ENCODE measurements at places on chromosomes 2 and 18. TPM values are rescaled to one million over a fixed set of nuclear protein-coding genes. Genes with fewer than 3 reads are reported as not detected.

The MYO7B gene
- not detected for total RNA-seq

DNA sequence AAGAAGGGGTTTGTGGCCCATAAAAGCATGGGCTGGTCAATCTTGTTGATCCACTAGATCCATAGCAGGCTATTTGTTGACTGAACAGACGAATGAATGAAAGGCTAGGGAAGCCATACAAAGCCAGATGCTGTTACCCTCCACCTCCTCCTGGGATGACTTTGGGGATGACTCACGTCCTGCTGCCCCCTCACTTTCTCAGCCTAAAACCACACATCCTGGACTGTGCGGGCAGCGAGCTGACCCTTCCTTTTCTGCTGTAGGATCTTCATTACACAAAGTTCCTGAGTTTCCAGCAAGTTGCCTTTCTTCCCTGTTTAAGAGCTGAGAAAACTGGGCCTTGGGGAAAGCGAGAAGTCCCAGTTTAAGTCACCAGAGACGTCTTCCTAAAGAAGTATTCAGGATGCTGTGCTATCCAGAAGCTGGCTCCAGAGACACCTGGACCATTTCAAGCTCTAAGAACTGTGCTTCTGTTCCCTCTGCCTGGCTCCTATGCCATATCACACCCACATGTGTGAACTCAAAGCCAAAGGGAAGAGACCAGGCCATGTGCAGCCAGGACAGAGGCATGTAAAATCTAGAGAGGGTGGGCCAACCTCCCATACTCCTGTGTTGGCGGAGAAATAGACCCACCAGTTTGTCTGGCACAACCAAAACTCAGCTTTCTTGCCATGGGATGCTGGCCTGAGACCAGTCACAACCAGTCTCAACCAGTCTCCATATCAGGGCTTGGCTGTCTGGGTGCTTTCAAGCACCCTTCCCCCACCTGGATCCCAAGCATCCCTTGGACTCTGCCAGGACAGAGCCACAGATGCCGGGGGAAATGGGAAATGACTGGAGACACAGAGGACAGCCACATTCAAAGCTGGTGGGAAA is 4.7 kb upstream of the SLC20A1 start:
- no peaks in the 10 kb centered on the region for H3K27me3 ChIP-seq
- H3K36me3 ChIP-seq = no peaks in the 10 kb centered on the region
- no peak overlapping the region for H3K4me3 ChIP-seq
- no peak for DNase-seq

GRCh38 chr2:59654710-59655109 is 898.7 kb downstream of the BCL11A start:
- no peaks in the 10 kb centered on the region for H3K36me3 ChIP-seq
- no peak for DNase-seq
- H3K4me1 ChIP-seq = no peaks in the 10 kb centered on the region
- no peak overlapping the region for H3K27ac ChIP-seq
- H3K4me3 ChIP-seq = no peak overlapping the region
- H3K27me3 ChIP-seq = no peaks in the 10 kb centered on the region

- H3K27me3 ChIP-seq = no peaks in the 10 kb centered on the region
- H3K36me3 ChIP-seq = no peaks in the 10 kb centered on the region
- H3K27ac ChIP-seq = no peak overlapping the region
- no peaks in the 10 kb centered on the region for H3K4me1 ChIP-seq
- no peak overlapping the region for H3K4me3 ChIP-seq
- no peak for DNase-seq
These were observed 34.0 kb upstream of the ITPRID2 start for GRCh38 chr2:181857483-181857882.

DNA sequence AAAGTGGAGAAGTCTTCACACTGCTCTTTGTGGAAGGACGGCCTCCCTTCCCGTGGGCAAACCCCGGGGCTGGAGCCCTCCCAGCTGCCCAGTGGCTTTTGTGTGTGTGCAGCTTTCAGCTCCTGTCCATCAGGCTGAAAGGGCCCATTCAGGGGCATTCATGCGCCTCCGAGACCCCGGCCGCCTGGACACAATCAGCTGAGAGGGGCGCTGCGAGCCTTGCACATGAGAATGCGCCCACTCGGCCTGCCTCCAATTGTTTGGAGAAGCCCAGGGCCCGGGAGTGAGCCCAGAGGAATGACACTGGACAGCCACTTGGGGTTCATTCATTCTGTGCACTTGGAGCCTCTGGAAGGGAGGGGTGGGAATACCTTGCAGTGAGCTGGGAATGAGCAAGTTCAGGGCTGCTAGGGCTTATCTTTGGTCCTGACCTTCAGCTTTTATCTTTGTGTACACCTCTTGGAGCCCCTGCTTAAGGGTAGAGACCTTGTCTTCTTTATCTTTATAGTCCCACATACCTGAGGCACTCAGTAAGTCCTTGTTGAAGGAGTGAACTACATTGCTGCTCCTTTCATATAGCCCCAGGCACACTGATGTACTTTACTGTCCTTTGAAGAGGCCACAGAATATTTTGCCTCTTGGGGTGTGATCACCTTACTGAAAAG is 56.5 kb downstream of the TCF7L1 start:
- H3K4me1 ChIP-seq = no peaks in the 10 kb centered on the region
- DNase-seq = no peak
- H3K27me3 ChIP-seq = no peaks in the 10 kb centered on the region
- no peaks in the 10 kb centered on the region for H3K36me3 ChIP-seq

- no peaks in the 10 kb centered on the region for H3K36me3 ChIP-seq
- no peak overlapping the region for H3K27ac ChIP-seq
- H3K4me1 ChIP-seq = peaks cover 21% of the 10 kb centered on the region
- no peak overlapping the region for H3K4me3 ChIP-seq
- DNase-seq = peak; percentile 76
These were observed 47.7 kb downstream of the SMAD7 start for GRCh38 chr18:48902856-48903601.

DNA sequence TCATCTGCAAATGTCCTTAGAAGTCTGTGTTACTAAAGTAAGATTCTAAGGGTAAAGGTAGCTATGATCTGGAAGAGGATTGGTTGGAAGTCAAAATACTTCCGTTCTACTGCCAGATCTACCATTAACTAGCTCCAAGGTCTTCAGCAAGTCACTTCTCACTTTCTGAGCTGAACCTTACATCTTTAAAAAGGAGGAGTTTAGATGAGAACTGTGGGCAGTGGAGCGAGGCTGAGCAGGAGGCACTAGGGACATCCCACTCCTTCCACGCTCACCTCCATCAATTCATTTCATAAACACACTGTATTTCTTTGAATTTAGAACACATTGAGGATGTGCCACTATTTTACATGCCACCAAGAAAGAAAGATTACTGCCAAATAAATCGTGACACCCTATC is 143.0 kb downstream of the ABCA12 start:
- no peaks in the 10 kb centered on the region for H3K4me1 ChIP-seq
- no peak overlapping the region for H3K27ac ChIP-seq
- H3K4me3 ChIP-seq = no peak overlapping the region
- H3K36me3 ChIP-seq = no peaks in the 10 kb centered on the region
- DNase-seq = no peak

The PAX8 gene
- 6.5 TPM for total RNA-seq

The SATB2 gene
- 13.8 TPM for total RNA-seq

GRCh38 chr2:104433657-104434056 is 420.3 kb upstream of the POU3F3 start:
- H3K27ac ChIP-seq = no peak overlapping the region
- no peaks in the 10 kb centered on the region for H3K27me3 ChIP-seq
- H3K36me3 ChIP-seq = no peaks in the 10 kb centered on the region
- no peak overlapping the region for H3K4me3 ChIP-seq

DNA sequence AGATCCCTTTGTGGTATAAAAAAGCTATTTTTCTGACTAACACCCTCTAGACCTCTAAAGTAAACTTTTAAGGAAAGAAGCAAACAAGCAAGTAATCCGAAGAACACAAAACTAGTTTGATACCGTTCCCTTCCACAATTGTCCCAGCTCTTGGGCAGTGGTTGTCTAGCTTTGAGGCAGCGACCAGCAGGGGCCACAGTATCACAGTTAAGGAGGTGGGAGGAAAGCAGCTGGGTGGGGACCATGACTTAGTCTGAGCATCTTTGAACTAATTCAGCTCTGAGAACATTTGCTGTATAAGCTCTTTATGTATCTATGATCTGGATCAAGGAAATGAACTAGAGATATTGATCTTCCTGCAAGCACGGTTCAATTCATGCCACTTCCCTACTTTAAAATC is 51.0 kb downstream of the SF3B1 start:
- H3K4me1 ChIP-seq = no peaks in the 10 kb centered on the region
- no peak overlapping the region for H3K4me3 ChIP-seq
- no peak for DNase-seq

- no peaks in the 10 kb centered on the region for H3K36me3 ChIP-seq
- no peak overlapping the region for H3K4me3 ChIP-seq
- H3K27ac ChIP-seq = no peak overlapping the region
- H3K27me3 ChIP-seq = no peaks in the 10 kb centered on the region
These were observed 109.3 kb upstream of the MYCN start for GRCh38 chr2:15830937-15831549.

DNA sequence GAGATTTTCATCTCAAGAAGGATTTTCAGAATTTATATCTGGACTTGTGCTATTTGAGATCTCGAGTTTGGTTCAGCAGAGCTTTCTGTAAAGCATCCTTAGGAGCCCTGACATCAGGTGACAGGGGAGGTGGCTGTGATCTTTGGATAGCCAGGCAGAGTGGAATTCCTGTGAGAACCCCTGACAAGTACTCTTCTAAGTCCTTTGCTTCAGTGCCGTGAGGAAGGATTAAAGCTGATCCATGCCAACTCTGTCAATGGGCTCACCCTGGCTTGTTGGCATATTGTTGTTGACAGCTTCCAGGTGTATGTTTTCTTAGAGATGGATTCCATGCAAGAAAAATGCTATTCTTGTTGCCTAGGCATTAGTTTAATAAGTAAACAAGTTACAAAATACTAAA is 38.0 kb upstream of the NFE2L2 start:
- no peak for DNase-seq
- no peaks in the 10 kb centered on the region for H3K36me3 ChIP-seq
- no peak overlapping the region for H3K4me3 ChIP-seq
- no peaks in the 10 kb centered on the region for H3K27me3 ChIP-seq
- H3K4me1 ChIP-seq = no peaks in the 10 kb centered on the region
- no peak overlapping the region for H3K27ac ChIP-seq

The LIMS4 gene
- 3.6 TPM for total RNA-seq

DNA sequence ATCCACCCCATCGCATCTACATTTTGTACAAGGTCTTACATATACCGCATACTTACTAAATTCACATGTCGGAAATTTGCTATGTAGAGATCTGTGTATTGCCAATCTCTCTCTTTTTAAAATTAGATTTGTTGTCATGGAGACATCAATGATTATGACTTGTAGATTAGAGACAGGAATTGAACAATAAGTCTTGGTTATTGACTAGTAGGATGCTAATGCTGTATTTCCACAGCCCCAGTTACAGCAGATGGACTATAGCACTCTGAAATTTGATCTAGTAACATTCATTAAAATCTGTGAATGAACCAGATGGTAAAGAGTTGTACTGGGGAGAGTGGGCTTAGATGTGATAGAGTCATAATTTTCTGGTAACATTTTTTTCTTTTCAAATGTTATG is 805.7 kb downstream of the SLC4A3 start:
- DNase-seq = no peak
- H3K4me3 ChIP-seq = no peak overlapping the region
- no peak overlapping the region for H3K27ac ChIP-seq

The SRD5A2 gene
- not detected for total RNA-seq

GRCh38 chr2:201813996-201814760 is 7.8 kb downstream of the CDK15 start:
- DNase-seq = no peak
- H3K36me3 ChIP-seq = no peaks in the 10 kb centered on the region

The C2orf92 gene
- 4.7 TPM for total RNA-seq
